ENCODE measurements at places on chromosomes 7 and 10.

GRCh38 chr10:115860182-115861107, 412.6 kb downstream of the GFRA1 start:
- DNase-seq: no peak

- DNase-seq: no peak
Measured at GRCh38 chr10:52410916-52411315, 96.8 kb downstream of the DKK1 start.

DNA sequence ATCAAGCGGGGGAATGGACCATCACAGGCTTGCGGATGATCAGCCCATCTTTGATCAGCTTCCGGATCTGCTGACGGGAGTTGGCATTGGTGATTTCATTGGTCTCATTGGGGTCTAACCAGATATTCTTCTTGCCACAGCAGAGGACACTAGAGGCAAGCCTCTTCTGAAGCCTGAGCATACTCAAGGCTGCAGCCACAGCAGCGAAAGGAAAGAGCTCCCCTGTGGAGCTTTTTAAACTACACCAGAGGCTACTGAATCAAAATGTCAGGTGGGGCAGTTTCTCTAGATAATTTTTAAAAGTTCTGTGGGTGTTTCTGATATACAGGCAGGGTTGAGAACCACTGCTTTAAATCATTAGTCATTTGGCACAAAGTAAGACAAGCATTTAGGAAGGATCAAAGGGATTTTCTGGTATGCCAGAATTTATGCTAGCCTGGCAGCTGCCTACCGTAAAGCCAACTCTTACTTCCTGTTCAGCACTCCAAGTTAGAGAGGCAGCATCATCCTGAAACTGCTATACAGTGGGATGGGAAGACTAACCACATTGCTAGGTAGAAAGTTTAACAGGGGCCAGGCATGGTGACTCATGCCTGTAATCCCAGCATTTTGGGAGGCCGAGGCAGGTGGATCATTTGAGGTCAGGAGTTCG, 7.0 kb downstream of the NAPEPLD start:
- DNase-seq: no peak

GRCh38 chr10:79404231-79404609, 41.2 kb downstream of the ZCCHC24 start:
- DNase-seq: no peak

- DNase-seq: no peak
Measured at GRCh38 chr7:55594414-55594813, 22.1 kb upstream of the VOPP1 start.

Measured in brain pericyte (primary cell).